ENCODE measurements at places on chromosomes 5 and 9.

- DNase-seq, result no peak
These were observed 2.1 kb downstream of the DHX29 start for GRCh38 chr5:55305345-55305744.

DNA sequence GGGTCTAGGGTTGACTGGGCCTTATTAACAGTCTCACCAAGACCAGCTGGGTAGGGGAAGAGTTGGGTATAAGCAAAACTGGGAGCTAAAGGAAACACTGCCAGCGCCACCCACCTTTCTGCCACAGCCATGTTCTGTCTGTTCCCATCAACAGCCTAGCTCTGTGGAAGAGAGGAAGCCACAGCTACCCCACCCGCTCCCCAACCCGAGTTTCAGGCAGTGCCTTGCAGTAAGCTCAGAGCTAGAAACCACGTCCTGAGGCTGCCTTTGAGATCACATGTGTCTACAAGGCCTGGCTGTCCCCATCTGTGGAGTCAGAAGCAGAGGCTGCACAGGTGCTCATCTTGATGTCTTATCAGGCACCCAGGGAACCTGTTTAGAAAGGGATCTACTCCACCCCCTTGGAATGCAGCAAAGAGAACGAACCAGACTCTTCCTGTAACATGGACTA is 15.3 kb downstream of the HNRNPH1 start:
- DNase-seq, result no peak

DNA sequence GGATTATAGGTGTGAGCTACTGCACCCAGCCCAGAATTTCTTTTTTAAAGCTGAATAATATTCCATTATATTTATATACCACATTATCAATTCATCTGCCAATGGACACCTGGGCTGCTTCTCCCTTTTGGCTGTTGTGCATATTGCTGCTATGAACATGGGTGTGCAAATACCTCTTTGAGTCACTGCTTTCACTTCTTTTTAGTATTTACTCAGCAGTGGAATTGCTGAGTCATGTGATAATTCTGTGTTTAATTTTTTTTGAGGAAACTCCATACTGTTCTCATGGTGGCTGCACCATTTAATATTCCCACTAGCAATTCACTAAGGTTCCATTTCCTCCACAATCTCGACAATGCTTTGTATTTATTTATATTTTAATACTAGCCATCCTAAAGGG is 36.1 kb upstream of the KIF4B start:
- no peak for DNase-seq

DNA sequence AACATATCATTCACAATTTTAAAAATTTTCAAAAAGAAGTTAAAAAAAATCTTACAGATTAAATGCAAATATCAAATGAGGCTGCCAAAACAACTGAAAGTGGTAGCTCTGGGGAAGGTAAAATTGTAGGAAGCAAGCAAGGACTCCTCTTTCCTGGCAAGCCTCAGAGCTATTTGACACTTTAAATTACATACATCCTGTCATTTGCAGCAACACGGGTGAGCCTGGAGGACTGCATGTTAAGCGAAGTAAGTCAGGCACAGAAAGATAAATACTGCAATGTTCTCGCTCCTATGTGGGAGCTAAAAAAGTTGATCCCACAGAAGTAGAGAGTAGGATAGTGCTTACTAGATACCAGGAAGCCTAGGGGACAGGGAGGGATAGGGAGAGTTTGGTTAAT is 58.0 kb downstream of the LPAR1 start:
- DNase-seq, result no peak

DNA sequence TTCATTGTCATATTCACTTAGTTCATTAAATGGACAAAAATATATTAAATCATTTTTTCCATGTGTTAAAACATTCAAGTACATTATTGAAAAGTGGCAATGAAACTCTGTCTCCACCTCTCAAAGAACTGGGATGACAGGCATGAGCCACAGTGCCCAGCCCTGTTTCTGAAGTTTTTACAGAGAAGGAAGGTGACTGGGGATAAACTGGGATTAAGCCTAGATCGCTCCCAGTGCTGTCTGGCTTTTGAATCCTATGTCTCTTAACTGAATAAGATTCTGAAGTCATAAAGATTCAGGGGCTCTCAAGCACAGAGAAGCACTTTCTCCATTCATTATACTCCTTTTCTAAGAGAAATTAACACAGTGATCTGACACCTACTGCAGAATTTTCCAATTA is 88.3 kb downstream of the SLC38A9 start:
- no peak for DNase-seq

DNA sequence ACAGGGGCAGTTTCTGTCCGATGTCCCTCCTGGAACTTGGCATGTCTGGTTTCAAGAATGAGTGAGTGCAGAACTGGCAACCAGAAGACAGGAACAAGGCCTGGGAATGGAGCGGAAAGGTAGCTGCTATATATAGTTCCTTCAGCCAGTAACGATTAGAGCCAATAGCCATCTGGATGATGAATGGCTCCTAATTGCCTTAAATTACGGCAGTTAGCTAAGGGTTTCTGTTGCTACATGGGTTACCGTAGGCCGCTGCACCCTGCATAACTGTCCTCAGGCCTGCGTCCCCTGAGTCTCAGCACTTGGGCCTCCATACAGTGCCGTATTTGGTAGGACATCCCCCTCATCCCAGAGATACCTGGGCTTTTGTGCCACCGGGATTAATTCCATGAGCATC is 29.4 kb downstream of the WWC1 start:
- no peak for DNase-seq

DNA sequence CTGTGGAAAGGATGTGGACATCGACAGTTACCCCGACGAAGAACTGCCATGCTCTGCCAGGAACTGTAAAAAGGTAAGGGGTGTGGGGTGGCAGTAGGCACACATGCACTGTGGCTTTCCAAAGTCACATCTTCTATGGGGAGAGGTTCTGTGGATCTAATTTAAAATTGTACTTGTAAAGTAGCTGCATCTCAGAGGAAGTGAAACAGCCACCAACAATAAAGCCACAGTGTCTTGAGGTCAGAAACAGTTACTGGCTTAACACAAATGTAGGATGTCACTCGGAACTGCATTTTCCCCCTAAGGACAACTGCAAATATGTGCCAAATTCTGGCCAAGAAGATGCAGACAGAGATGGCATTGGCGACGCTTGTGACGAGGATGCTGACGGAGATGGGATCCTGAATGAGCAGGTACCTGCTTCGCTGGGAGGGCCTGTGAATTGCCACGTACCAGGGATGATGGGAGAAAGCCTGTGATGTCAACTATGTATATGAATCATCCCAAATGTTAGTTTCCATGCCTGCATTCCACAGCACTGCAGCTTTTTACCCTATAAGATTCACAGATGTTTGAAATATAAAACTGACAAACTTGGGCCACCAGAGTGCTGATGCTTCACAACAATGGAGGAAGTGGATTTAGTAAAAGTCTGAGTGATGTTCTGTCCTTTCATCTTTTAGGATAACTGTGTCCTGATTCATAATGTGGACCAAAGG is 35.3 kb downstream of the THBS4 start:
- DNase-seq, result no peak

GRCh38 chr9:28121366-28121765 is 548.1 kb upstream of the C9orf72 start:
- DNase-seq, result no peak

DNA sequence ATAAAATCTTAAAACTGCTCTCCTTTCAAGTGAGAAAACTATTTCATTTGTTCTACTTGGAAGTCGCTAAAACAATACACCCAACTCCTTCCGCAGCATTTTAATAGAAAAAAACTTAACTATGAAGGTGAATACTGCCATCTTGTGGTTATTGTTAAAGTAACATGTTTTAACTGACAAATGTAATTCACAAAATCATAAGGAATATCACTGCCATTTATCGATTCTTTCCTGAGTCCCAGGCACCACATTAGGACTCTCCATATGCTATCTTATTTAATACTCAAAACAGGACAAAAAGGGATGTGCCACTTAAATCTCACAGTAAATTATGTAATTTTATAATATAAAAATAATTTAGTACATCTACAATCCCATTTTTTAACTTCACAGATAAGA is 130.5 kb upstream of the ITGA1 start:
- DNase-seq, result no peak

- DNase-seq, result no peak
These were observed 115.8 kb downstream of the EFNA5 start for GRCh38 chr5:107554776-107555424.

GRCh38 chr5:65108786-65109743 is 340.3 kb downstream of the CWC27 start:
- DNase-seq, result no peak

DNA sequence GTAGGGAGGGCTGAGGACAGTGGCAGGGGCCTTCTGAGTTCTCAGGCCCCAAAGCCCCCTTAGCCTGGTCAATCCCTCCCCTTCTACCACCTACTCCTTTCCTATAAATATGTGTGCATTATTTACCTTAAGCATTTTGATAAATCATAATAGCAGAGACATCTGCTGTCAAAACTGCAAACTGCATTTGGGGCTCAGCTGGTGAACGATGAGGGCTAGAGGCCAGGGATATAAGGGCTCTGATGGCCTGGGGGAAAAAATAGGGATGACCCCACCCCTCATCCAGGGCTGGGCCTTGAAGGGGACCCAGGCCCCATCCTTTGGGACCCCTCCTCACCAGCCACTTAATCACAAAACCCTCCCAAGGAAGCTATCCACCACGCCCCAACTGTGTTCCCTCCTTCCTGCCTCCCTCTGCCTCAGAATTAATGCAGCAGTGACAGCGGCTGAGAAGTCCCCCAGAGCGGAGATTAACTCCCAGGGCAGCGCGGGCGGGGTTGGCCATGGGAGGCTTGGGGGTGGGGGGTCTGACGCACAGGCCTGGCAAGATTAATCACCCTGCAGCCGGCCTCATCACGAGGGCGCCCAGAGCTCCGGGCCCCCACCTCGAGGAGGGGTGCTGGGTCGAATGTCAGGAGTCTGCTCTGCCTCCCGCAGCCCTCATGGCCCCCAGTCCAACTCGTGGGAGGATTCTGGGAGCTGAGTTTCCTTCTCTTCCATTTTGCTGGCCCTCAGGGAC is 42.1 kb downstream of the CXXC5 start:
- DNase-seq, result no peak

DNA sequence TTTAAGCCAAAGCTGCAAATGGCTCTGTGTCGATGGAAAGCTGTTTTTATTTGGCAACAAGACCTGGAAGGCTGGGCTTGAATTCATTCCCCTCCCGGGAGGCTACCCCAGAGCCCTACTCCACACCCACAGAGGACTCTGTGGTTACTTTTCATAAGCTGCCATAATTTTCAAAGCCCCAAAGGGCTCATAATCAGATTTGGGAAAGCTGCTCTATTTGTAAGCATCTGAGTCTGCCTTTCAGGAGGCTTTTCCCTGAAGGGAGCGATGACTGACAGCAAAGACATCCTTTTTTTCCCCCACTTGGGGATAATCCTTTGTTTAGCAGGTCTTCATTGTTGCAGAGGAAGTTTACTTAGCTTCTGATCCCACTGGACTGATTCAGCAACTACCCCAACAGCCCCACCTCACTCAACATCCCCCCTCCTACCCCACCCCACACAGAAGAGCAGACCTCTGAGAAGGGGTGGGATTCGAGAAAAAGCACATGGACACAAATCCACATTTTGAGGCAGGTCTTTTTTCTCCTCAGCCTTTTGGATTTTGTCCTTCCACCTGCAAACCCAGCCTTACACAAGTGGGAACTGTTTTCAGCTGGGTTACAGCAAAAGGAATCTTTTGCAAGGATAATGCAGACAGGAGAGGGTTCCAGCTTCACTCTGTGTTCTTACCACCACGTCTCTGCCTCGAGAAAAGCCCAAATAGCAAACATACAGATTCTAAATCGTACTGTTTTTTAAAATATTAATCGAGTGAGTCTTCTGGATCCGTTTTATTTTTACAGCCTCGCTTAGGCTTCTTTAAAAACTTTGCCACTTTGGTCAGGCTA is 244.4 kb upstream of the TUT7 start:
- no peak for DNase-seq

GRCh38 chr9:78970375-78970774 is 601.4 kb upstream of the TLE4 start:
- DNase-seq, result no peak

DNA sequence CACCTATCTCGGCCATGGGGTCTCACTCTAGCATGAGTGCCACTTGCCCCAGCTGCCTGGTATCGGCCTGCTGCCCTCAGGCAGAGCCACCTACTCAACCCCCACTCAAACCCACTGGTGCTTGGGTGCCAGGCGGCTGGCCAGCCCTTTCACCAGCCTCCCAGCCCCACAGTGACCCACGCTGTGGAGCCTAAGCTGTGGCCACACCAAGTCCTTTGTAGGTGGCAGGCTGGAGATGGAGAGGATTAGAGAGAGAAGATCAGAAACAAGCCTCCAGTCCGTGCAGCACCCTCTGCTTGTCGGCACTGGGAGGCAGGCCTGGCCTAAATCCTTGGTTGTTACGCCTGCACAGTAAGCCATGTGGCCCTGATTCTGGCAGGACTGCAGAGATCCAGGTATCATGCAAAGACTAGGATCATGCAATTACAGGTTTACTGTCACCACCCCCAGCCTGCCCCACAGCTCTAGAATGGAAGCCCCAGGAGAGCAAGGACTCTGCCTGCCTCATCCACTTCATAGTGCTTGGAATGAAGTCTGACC is 171.7 kb downstream of the COL23A1 start:
- DNase-seq, result no peak

GRCh38 chr5:135446615-135447014 is 533 bp downstream of the DCANP1 start:
- no peak for DNase-seq

- no peak for DNase-seq
These were observed 11.5 kb upstream of the SLC35D2 start for GRCh38 chr9:96394832-96395496.

GRCh38 chr9:122281368-122281767 is 16.7 kb downstream of the MRRF start:
- DNase-seq, result no peak

GRCh38 chr5:170365011-170365410 is 24.2 kb downstream of the KCNMB1 start:
- no peak for DNase-seq

DNA sequence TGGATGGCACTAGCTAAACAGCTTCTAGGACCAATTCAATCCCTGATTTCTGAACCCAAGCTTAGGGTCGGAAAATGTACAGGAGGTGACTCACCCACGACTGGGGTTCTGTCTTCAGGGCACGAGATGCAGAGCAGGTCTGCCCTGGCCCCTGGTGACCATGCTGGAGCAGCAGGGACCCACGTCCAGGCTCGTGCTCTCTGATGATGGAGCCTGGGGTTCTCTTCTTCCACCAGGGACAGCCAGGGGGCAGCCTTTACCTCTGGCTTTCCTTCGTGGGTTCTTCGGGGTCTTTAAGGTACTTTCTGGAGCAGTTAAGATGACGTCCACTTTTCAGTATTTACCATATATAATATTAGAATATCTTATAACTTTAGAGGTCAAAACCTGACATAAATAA is 2.1 kb downstream of the CFAP77 start:
- no peak for DNase-seq

Measured in activated T-cell treated with anti-CD3 and anti-CD28 coated beads for 4 hours (primary cell).